Left renal cortex interstitium (tissue), 4 donors: ENCODE measurements at places on chromosomes 6 and 20. TPM values are rescaled to one million over a fixed set of nuclear protein-coding genes. Genes with fewer than 3 reads are reported as not detected.

DNA sequence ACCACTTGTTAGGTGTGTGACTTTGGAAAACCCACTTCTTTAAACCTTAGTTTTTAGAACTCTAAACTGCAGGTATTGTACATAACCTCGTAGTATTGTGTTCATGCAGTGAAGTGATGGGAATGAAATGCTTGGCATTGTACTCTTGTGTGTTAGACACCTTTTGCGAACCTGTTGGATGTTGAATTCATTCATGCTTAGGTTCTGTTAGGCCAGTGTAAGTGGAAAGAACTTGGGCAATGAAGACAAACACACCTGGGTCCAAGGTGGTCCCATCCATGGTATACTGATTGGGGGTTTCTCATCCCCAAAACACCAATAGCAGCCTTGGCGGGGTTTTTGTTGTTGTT lies 1.2 kb downstream of the ANKRD6 start:
- no peak for DNase-seq

DNA sequence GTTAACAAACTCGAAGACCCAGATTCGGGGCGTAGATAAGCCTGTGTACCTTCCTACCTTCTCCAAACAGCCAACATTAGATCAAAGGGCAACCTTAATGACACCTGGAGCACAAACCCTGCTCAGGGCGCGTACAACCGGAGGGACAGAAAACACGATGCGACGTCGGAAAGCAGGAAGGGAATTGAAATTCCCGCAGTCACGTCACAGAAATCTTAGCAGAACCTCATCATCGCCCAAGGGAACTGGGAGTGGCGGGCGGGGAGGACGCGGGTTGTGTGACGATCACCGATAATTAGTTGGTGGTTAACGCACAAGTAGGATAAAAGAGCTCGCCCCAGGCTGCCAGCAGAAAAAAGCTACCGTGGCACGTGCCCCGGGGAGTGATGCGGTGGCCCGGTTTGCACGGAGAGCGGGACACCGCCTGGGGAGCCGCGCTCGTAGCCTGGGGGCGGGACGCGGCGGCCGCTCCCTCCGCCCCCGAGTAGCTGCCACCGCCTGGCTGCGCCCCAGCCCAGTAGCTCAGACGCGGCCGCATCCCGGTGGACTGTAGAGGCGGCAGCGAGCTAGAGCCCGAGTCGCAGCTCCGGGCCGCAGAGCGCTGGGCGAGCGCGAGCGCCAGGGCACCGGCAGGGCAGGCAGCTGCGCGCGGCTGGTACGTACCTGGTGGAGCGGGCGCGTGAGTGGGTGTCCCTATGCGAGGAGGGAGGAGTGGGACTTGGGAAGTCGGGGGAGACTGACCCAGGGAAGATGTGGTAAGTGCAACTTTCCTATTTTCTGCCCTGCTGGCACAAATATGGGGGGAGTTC lies at the start of gene PKIB:
Gene PKIB (plus strand): TSS at position 525 of the 809 bp plus-strand sequence. CDS start 107,390 bp downstream, outside the sequence.
- DNase-seq = peak; percentile 65

DNA sequence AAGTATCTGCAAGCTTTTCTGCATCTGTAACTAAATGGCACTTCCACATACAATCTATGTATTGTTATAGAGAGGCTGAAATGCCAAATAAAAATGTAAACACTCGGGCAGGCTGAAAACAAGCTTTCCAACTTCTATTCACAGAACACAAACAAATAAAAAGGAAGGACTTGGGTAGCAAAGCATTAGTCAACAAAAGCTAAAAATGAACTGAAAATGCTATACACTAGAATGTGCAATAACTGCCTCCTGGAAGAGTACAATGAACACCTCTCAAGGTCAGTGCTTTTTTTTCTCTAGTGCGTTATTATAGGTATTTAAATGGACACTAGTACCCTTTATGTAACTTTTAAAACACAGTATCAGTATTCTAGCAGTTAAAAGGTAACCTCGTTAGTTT lies 31.4 kb downstream of the STK38 start:
- DNase-seq = no peak

GRCh38 chr6:100281471-100281901 lies 183.2 kb downstream of the SIM1 start:
- DNase-seq = no peak

GRCh38 chr6:153024709-153025017 lies 22.2 kb upstream of the MTRF1L start:
- no peak for DNase-seq

Gene C6orf163
- polyA plus RNA-seq = 5.4 TPM

Gene VARS2
- 52.5 TPM for polyA plus RNA-seq

Gene DLL1
- polyA plus RNA-seq = 7.0 TPM
